ENCODE measurements at places on chromosomes 5 and 9.

GRCh38 chr5:139301808-139302499 lies 8.4 kb downstream of the MATR3 start:
- no peak for DNase-seq

GRCh38 chr5:111552492-111552891 lies 40.2 kb upstream of the STARD4 start:
- DNase-seq: no peak

GRCh38 chr5:9387879-9388278 lies 158.0 kb downstream of the SEMA5A start:
- no peak for DNase-seq

- DNase-seq: no peak
Measured at GRCh38 chr5:173940269-173940668, 48.7 kb upstream of the C5orf47 start.

- no peak for DNase-seq
Measured at GRCh38 chr9:112615584-112616266, 102.2 kb downstream of the INIP start.

DNA sequence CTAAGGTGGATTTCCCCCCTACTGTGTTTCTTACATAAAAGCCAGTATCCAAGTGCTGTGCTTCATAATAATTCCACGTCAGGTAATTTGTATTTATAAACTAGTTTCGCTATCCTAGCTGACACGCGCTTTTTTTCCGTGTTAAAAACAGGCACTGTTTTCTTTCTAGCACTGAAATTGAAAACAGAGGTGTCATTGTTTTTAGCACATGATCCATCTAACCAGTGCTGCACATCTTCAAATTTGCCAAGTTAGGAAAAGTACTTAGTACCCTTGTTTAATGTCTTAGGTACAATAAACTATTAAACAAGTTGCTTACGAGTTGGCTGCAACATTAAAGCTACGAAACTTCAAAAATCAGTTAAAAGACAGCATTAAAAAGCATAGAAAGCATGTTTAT lies 49.9 kb downstream of the JMY start:
- no peak for DNase-seq

- no peak for DNase-seq
Measured at GRCh38 chr5:168260353-168261226, 30.9 kb upstream of the WWC1 start.

DNA sequence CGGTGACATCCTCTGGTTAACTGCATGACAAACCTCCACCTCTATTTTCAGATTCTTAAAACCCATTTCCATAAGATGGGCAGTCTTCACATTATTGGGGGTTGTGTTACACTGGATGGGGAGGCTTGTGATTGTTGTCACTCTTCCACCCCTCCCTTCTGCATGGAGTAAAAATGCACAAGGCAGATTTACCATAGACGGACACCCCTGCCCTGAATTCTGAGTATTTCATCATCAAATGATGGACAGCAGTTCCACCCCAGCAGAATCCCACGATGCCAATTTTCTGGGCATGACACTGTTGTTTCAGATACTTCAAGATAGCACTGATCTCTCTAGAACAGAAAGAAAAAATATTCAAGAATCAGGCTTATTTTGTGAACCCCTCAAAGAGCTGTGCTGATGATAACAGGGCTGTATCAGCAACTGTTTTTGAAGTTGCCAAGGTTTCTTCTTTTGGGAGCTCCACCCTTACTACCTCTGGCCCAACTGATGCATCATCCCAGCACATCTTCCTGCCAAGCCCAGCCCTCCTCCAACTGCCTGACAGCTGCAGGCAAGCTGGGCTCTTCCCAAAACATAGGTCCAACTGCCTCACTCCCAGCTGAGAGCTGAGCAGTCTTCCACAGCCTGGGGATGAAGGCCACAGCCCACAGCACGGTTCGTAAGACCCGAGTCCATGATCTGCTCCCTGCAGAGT lies 21.4 kb downstream of the CMBL start:
- no peak for DNase-seq

DNA sequence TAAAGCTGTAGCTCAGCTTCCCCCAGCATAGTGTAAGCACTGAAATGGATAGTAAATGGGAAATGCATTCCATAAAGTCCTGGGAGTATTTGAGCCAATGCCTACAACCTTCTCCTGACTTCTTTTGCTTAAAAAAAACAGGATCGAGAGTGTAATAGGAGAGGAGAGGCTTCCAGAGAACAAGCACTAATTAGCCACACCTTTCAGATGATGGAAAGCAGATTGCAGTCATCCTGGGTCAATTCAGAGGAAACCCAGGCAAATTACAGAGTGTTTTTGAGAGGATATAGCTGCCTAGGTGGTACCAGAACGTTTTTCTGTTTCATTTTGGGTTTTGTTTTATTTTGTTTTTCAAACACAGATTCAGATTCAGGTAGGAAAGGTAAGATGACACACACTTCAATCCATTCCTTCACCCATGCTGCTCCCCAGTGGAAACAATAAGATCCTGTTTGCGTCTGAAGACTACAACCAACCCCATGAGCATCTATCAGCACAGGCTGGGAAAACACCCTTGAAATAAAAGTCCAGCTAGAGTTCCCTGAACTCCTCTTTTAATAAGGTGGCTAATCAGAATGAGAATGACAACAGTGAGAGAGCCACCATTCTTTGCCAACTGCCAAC lies 95.6 kb downstream of the RFK start:
- DNase-seq: no peak

DNA sequence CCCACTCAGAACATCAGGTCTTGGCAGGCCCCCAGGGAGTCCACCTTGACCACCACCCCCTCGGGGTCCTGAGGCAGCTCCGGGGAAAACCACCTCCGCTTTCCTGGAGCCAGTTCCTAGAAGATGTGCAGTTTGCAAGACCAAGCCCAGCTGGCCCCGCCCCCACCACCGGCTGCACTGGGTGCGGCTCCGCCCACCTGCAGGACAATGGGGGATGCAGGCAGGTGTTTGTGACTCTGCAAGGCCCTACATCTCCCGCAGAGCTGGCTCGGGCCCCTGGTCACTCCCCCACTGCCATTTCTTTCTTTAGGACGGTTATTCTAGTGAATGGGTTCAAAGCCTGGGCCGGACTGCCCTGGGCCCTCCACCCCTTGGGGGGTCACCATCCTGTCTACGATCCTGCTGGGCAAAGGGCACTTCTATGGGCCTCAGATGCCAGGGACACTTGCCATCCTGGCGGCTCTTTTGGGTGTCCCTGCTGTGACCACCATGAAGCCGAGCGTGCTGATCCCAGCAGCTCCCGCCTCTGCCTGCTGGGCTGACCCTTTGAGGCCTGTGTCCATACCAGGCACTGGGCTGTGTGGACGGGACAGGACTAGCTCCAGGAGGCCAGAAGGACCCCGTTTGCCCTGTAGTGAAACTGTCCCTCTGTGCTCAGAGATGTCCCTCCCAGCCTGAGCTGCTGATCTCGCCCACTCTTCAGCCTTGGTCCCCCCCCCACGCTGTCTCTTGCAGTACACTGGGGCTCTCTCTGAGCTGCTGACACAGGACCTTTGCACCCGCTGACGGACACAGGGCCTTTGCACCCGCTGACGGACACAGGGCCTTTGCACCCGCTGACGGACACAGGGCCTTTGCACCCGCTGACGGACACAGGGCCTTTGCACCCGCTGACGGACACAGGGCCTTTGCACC lies 5.9 kb upstream of the NACC2 start:
- DNase-seq: no peak

DNA sequence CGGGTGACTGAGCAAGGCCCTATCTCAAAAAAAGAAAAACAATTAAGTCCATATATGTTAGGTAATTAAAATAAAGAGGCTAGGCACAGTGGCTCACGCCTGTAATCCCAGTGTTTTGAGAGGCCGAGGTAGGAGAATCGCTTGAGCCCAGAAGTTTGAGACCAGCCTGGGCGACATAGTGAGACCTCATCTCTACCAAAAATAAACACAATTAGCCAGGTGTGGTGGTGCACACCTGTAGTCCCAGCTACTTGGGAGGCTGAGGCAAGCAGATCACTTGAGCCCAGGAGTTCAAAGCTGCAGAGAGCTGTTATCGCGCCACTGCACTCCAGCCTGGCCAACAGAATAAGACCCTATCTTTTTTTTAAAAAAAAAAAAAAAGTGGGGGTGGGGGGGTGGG lies 12.3 kb downstream of the WHRN start:
- DNase-seq: no peak

DNA sequence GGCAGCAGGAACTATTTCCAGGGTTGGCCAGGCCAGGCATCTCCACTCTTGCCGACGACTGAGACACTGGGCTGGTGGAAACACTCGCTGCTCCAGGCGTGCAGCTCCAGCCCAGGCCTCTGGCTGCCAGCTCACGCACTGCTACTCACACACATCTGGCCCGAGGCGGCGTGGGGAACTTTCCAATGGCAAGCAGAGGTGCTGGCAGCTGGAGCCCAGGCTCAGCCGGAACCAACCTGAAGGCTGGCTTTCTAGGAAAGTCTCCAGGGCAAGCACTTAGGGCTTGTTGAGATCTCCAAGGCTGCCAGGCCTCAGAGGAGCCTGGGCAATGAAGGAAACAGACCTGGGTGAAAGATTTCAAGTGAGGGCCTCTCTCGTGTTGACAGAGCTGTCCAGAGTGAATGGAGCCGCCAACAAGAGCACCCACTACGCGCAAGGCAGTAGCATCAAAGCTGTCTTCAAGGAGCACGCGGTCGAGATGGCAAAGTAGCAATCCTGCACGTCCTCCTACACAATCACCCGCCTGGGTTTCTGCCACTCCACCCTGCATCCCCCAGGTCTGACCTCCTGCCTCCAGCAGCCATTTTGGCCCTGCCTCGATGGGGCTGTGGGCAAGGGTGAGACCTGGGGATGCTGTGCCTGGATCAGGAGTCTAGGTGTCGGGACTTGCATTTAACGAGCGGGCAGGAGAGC lies 14.4 kb downstream of the SH3PXD2B start:
- no peak for DNase-seq

GRCh38 chr5:133670336-133670735 lies 58.0 kb upstream of the FSTL4 start:
- no peak for DNase-seq

DNA sequence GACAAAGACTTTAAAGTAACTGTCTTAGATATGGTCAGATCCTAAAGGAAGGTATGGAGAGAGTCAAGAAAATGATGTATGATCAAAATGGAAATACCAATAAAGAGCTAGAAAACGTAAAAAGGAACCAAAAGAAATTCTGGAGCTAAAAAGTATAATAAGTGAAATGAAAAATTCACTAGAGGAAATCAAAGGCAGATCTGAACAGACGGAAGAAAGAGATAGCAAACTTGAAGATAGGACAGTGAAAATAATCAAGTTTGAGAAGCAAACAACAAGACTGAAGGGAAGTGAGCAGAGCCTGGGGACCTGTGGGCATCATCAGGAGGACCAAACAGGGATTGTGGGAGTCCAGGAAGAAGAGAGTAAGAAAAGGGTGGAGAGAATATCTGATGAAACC lies 115.4 kb downstream of the EHMT1 start:
- DNase-seq: no peak

- DNase-seq: no peak
Measured at GRCh38 chr5:14209222-14209822, 66.2 kb downstream of the TRIO start.

GRCh38 chr9:126965541-126966428 lies 51.2 kb downstream of the RALGPS1 start:
- no peak for DNase-seq

DNA sequence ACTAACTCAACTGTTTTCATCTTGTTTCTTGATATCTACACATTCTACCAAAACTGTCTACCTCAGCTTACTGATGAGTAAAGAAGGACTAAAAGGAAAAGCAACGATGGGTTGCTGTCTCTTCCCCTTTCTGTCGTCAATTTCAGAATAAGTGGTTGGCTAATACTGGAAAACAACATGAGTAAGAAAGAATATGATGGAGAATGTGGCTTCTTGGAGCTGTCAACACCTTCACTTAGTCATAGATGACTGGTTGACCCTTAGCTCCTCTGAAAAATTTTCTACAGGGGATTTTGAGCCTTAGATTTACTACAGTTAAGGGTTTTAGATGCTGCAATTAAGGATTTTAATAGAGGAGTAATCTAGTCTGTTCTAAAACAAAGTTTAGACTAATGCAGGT lies 797.9 kb downstream of the TLE4 start:
- no peak for DNase-seq

DNA sequence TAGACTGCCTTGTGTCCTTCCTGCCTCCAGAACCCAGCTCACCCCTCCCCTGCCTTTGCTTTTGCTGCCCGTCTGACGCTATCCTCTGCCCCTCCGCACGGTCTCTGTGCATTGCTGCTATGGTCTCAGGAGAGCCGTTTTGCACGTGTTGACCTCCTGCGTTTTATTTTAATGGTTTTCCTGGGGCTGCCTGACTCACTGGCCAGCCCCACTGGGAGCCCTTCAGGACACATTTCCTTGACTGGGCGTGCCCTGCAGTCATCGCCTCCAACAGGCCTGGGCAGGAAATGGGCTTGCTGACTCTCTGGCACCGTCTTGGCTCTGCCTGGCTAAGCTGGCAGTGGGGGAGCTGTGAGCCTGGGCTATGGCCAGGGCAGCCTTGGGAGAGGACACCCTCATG lies 17.9 kb upstream of the ASS1 start:
- DNase-seq: no peak

DNA sequence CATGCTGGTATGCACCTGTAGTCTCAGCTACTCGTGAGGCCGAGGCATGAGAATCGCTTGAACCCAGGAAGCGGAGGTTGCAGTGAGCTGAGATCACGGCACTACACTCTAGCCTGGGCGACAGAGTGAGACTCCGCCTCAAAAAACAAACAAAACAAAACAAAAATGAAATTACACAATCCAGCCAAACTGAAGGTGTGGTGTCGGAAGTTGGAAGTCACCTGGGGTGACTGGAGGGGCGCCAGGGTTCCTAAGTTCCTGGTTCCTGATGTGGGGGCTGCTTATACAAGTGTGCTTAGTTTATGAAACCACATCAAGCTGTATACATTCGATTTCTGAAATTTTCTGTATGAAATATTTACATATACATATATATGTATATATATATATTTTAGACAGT lies 3.7 kb upstream of the DOLPP1 start:
- no peak for DNase-seq

DNA sequence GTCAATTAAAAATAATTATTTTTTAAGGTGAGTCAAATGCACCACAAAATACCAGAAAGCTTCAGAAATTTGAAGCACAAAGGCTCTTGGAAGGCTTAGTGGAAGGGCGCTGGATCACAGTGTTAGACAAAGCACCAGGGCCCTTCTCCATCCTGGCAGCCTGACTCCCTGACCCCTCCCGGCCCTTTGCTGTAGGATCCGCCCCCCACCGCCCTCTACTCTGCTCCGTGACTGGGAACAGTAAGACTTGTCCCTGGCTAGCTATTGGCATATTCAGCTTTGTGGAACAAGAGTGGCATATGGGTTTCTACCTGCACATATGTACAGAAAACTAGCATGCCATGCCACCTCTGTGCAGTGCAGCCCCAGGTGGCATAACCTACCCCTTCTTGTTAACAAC lies 222.1 kb downstream of the SYK start:
- no peak for DNase-seq

GRCh38 chr5:80406980-80407734 lies 707 bp upstream of the ZFYVE16 start:
- peak; percentile 35 for DNase-seq

Measured in liver (tissue), 10 donors.